ENCODE measurements at places on chromosomes 6 and 20.

- DNase-seq = no peak
Observed at GRCh38 chr6:111215131-111215530, 127.8 kb downstream of the SLC16A10 start.

DNA sequence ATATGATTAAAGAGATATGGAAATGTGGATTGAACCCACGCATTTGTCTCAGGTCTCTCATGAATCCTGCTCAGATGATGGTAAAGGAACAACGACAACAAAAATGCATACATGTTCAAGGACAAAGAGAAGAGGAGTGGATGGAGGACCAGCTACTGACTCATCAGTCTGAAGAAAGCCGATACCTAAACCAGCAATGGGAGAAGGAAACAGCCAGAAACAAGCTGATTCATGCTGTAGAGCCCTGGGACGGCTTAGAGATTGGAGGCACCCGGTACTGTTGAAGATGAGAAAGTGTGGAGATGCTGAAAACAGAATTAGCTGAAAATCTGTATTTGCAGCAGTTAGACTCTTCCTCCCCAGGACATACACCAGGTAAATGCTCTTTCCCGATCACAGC lies 14.4 kb upstream of the RIPPLY2 start:
- no peak for DNase-seq

GRCh38 chr6:124990988-124991387 lies 28.8 kb downstream of the RNF217 start:
- no peak for DNase-seq

GRCh38 chr20:63142933-63143332 lies 73.0 kb downstream of the YTHDF1 start:
- DNase-seq = no peak

DNA sequence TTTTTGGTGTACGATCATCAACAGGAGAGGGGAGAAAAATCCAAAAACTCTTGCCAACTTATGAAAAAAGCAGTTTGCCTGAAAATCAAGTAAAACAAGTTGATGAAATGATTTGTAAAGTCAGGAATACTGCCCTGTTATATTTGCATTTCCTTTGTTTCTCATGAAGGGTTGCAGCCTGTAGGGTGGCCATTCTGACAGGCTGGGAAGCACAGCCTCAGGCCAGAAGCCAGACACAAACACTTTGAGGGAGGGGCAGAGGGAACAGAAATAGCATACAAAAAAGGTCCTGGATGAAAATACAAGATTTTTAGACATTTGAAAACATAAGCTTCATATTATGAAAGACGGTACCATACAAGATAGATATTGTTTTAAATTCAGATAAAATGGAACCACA lies 109.8 kb downstream of the DTNBP1 start:
- DNase-seq = no peak

GRCh38 chr6:118504611-118505010 lies 43.5 kb upstream of the PLN start:
- no peak for DNase-seq

Data from stimulated activated CD8-positive, alpha-beta memory T cell treated with anti-CD3 and anti-CD28 coated beads, Interleukin-12 subunit alpha, Interleukin-12 subunit beta, amount 100 ng/mL, for 1 hour (primary cell).